ENCODE measurements at places on chromosomes 1 and 21.

GRCh38 chr1:48082271-48082962 is 85.2 kb upstream of the TRABD2B start:
- DNase-seq: no peak

DNA sequence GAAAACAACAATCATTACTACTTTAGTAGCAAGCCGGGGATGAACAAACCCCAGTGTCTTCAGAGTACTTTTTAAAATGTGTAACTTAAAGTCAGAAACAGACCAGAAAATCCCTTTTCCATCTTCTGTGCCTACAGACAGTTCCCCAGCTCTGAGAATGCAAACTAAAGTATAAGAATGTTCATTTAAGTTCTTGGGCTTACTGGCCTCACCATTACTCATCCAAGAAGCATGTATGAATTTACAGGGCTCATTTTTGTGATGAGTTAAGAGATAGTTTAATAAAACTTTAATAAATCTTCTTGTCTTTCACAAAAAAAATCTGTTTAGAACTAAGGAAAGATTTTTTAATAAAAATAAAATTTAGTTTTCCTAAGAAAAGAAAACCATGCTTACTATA is 4.6 kb downstream of the LPGAT1 start:
- DNase-seq: no peak

DNA sequence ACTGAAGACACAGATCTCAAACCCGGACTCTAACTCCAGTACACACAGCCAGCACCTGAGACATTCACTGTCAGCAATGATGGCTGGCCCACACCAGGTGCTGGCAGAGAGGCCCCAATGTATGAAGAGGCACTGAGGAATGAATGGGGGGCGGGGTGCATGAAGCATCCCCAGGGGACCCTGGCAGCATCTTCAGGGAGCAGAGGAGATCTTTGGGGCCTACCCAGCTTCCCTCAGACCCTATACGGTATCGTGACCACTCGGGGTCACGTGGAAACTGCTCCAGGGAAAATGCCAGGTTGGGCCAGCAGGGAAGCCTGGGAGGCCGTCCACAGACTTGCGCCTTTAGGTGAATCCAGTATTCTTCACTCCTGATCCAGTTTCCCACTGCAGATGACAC is 84.3 kb downstream of the NPHP4 start:
- DNase-seq: no peak

DNA sequence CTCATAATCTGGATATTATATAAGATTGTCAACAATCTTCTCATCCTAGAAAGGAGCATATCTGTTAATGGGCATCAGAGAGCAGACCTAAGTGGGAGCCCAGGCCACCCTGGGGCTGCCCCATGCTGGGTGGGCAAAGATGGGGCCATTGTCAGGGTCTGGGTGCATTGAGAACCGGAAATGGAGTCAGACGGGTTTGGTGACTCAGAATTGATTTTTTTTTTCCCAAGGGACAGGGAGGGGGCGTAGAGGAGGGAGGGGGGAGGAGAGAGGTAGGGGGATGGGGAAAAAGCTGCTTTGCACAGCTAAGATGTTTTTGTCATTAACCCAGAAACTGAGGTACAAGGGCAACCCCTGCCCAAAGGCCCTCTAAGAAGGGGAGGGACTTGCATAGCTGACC is 1.3 kb downstream of the ATXN7L2 start:
- no peak for DNase-seq

DNA sequence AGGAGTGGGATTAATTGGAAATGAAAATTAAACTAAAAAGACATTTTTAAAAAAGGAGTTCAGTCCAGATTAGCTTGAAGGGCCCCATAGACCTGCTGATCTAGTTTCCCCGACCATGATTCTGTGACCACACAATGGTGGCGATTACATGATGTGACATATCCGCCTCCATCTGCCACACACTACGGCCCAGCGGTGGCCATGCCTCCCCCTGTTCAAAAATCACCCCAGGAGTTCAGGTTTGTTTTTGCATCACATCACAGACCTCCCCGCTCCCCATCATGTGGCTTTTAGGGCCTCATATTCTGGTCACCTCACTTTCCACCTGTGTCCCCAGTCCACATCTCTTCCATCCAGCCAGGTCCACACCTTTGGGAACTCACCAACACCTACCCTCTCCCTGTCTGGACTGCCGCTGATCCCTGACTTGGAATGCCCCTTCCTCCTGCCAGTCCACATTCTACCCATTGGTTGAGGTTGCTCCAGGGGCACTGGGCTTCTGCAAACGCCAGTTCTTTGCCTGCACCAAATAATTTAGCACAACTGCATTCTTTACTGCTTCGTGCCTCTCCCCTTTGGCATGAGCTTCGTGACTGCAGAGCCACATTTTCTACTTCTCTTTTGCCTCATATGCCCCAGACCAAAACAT is 38.9 kb downstream of the CD247 start:
- no peak for DNase-seq

DNA sequence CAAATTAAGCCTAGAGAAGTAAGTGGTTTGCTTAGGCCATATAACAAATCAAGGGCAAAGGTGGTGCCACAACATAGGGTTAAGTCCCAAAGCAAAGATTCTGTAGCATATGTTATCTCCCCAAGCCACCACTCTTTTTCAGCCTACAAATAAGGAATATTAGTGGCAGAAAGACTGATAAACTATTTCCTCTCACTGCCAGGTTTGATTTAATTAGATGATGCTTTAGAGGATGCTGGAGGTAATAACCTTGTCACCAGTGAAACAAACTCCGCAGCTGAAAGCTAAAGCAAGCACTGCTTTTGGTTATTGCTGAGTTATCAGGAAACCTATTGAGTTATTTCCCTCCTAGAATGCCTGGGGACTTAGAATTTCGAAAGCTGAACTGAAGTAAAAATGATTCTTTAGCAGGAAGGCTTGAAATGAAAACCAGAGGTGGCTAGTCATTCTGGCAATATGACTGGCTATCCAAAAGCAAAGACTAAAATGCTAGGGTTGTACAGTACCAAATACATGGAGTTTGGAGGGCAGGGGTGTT is 145.2 kb downstream of the SYT2 start:
- DNase-seq: no peak

DNA sequence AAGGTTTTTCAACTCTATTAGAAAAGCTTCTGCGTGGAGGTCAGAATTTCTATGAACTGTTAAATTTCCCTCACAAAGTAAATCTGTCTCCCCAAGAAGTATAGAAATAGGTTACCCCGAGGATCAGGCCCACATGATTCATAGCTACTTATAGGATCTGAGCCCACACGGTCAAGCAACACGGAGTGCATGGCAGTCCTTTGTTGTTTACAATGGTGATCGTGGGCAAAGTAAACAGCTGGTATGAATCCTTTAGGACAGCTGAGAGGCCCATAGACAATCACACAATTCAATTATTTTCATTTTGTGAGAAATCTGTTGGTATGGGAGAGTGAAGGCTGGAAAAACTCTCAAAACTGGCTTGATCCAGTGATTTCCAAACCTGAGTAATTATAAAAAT is 58.9 kb upstream of the RCOR3 start:
- DNase-seq: no peak

- no peak for DNase-seq
Observed at GRCh38 chr1:55682198-55682597, 467.0 kb upstream of the USP24 start.

Measured in activated CD4-positive, CD25-positive, alpha-beta regulatory T cell treated with anti-CD3 and anti-CD28 coated beads, Interleukin-2, amount 50 U/mL, for 72 hours (primary cell).